ENCODE measurements at places on chromosomes 13 and 19.

GRCh38 chr13:86397635-86398034 lies 598.4 kb upstream of the SLITRK6 start:
- no peak for DNase-seq

GRCh38 chr19:16104722-16105121 lies 7.0 kb upstream of the RAB8A start:
- DNase-seq, result no peak

- DNase-seq, result peak; percentile 82
Observed at GRCh38 chr19:2446381-2446780, 10.4 kb downstream of the LMNB2 start.

GRCh38 chr13:24747248-24748060 lies 16.5 kb upstream of the RNF17 start:
- no peak for DNase-seq

DNA sequence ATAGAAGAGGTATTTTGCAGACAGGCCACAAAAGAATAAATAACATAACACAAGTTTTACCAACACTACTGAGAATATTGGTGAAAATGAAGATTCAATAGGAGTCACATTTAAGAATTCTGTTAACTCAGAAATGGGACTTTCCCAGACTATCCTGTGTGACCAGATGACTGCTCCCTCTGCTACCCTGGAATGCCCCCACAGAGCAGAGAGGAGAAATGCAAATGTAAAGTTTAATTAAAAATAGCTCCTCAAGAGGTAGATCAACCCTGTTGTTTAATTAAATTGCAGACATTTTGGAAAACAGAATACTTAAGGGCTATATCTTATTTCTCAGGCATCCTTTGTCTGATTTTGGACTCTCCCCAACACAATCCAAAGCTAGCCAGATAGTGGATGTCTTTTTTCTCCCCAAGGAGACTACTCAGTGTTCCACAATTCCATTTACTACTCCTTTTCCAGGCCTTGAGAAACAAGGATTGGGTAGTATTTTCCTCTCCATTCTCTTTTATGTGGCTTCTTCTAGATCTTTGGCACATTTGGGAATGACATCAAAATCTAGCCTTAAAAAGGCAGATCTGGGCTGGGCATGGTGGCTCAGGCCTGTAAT lies 104.7 kb upstream of the TSC22D1 start:
- DNase-seq, result no peak

DNA sequence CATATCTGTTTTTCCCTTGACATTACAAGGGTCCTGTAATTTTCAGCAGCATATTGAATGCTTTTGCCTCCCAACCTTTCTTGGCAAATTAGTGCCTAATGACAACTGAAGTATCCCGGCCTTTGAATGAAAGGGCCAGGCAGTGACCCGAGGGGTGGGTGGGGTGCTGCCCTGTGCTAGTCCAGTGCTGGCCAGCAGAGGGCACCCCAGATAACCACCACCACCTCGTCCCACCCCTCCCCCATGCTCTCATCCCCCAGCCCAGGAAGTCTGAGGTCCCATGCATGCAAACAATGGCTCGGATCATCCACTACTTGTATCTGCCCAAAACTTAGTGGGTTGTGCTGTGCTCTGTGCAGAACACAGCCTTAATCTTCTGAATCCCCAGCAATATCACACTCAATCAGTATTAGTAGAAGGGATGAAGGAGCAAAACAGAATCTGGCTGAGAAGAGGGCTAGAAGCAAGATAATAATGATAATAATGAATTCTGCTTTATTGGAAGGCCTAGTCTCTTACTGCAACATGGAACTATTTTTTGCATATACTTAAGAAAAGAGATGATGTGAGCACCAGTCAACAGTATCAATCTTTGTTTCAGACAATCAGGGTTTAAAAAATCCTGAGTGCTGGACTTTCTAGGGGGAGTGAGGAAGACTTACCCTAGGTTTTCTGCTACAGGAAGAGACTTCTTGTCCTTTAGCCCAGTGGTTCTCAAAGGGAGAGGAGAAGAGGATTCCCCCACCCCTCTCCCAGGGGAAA lies 3.8 kb downstream of the ATP12A start:
- no peak for DNase-seq

DNA sequence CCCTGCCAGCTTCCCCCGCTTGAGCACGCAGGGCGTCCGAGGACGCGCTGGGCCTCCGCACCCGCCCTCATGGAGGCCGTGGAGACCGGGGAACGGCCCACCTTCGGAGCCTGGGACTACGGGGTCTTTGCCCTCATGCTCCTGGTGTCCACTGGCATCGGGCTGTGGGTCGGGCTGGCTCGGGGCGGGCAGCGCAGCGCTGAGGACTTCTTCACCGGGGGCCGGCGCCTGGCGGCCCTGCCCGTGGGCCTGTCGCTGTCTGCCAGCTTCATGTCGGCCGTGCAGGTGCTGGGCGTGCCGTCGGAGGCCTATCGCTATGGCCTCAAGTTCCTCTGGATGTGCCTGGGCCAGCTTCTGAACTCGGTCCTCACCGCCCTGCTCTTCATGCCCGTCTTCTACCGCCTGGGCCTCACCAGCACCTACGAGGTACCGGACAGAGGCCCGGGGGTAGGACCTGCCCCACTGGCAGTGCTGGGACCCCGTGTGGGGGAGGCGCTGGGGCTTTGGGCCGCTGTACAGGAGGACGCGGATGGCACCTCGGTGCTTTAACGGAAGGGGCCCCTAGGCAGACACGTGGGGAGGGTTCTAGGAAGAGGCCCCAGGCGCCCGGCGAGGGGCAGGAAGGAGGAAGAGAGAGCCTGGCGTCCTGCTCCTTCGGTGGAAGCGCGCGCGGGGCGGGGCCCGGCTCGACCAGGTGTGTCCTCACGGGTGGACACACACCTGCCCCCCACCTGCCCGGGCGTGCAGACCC lies 681 bp downstream of the SLC5A5 start:
- peak; percentile 63 for DNase-seq

All from GF-D8 (cell line).